Stimulated activated CD8-positive, alpha-beta memory T cell treated with anti-CD3 and anti-CD28 coated beads, Interleukin-7, amount 100 ng/mL, for 24 hours (primary cell): ENCODE measurements at places on chromosomes 7 and 10.

GRCh38 chr7:1253681-1254181 lies 21.1 kb downstream of the UNCX start:
- DNase-seq = no peak

DNA sequence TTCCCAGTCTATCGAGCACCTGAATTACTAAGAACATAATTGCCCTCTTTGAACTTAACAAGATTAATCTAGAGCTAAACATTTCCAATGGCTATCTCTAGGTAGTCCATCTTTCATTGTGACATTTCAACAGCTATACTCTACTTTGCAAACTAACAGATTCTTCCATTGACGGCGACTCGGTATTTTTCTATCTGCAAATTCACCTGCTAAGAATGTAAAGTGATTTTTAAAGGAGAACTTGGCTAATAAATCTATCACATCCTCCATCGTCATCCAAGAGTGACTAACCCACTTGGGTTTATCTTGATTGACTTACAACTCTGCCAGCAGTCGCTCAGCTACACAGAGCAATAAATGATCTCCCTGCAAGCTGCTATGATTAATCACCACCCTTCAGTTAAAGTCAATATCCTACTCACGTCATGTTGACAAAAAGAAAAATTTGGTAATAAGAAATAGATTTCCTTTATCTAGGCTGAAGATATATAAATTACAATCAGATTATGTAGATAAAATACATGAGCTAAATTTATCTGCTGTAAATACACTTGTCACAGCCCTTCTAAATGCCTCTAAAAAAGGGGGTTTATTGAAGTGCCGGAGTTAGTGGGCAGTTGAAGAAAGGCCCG lies 99.5 kb downstream of the SFMBT2 start:
- DNase-seq = no peak

- DNase-seq = no peak
These were observed 29.5 kb upstream of the ARHGAP22 start for GRCh38 chr10:48634198-48634983.

GRCh38 chr7:12234334-12234865 lies 23.3 kb downstream of the TMEM106B start:
- no peak for DNase-seq

DNA sequence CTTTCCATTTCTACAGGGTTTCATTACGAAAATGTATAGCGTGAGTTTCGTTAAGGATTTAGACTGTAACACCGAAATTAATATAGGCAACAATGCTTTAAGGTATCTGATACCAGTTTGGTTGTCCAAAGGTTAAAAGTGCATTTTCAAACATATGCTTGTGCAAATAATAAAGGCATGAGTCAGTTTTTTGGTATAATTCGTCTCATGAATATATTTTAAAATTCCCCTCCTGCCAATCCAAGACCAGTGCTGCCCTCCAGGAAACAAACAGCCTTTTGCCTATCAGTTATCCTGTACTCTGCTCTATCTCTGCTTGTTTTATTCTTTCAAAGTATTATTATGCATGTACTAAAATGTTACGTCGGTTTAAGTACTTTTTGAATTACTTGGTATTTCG lies 2.0 kb downstream of the LCOR start:
- no peak for DNase-seq

DNA sequence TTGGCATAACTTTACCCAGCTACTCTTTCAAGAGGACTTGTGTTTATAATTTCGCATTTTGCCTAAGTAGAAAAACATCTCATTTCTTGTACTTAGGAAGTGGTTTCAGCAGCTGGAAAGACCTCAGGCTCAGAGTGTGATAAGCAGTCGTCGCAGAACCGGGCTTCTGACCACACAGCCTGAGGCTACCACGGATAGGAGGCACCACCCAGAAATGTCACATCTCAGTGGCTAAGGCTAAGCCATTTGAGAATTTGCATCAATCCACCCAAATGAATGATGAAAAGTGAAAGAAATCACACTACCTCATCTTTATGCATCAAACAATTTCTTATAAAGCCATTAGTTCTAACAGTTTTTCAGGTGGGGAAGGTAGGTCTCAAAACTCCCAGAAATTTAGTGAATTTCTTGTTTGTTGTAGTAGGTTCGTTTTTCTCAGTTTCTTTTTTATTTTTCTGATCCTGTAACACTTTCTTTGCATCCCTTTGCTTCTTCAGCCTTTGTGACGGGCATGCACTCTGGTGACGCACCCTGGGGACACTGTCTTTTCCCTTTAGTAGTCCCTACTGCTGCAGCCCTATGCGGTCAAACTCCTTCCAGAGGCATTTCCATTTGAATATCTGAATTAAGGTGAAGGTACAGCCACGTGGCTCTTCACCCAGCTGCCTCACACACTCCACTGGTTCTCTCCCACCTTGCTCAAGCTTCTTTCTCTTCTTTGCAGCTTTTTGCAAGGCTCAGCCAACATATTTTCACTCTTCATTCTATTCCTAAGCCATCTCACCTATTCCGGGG lies 68.5 kb downstream of the MAP3K8 start:
- DNase-seq = no peak

- DNase-seq = no peak
These were observed 148.9 kb downstream of the PRKCQ start for GRCh38 chr10:6431186-6431585.

GRCh38 chr7:1925349-1925748 lies 255.3 kb downstream of the ELFN1 start:
- DNase-seq = no peak

DNA sequence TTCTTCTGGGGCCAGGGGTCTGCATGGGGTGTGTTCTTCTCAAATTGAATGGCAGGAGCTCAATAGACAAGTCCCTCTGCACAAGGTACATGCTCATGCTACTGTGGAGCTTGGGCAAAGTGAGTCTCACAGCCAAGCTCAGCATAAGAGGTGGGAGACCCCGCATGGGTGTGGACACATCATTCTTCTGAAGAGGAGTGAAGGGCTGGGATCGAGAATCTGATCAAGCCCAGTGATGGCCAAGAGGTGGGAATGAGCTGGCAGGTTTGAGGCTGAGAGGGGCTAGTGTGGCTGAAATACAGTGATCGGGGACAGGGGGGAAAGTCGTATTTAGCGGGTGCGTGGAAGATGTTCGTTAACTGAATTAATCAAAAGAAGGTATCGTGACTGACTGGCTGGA lies 32.6 kb downstream of the CDH23 start:
- DNase-seq = no peak

DNA sequence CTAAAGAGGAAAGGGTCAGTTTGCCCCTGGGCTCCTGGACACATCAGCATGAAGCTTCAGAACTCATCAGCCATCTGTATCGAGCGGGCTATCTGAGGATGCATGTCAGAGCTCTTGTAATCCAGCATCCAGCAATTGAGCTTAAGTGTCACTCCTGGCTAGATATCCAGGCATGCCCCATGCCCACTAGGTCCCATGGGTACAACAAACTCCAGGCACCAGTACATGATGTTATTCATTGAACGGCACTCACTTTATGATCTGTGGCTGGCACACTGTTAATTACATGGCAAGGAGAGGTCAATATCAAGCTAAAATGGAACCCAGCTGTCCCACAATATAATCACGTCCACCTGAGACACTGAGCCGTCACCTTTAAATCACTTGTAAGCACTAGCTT lies 274.2 kb downstream of the ELMO1 start:
- no peak for DNase-seq

GRCh38 chr7:159311172-159311494 lies 166.5 kb upstream of the VIPR2 start:
- no peak for DNase-seq

GRCh38 chr7:29958667-29959358 lies 30.8 kb downstream of the SCRN1 start:
- DNase-seq = no peak

GRCh38 chr10:15451137-15452094 lies 80.3 kb upstream of the FAM171A1 start:
- DNase-seq = no peak

DNA sequence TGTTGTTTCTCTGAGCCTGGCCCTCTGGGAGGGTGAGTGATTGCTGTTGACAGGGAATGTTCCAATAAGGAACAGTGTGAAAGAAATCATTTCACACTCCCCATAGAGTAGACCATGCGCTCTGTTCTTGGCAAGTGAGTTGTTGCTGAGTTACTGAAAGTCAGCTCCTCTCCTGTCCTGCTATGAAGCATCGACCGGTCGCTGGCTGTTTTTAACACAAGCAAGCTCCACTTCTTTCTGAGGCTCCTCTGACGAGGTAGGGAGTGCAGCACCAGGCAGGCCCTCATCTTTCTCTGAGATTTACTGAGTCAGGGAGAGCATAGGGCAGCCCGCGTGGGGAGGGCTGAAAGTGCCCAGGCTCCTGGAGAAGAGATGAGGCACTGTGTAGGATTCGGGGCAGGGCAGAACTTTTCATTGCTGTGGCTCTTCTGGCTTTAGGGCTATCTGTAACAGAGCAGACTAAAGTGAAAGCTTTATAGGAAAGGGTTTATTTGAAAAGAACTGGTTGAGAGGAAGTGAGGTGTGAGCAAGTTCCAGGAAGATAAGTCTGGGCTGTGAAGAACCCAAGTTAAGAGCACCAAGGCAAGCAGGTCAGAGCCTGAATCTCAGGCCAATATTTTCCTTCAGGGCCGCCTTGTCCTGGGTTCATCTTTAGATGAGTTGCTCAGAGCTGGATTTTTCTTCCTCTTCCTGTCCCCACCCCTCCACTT lies 332.2 kb downstream of the CCSER2 start:
- DNase-seq = no peak

- no peak for DNase-seq
These were observed 77.6 kb downstream of the BICC1 start for GRCh38 chr10:58590152-58590840.

- no peak for DNase-seq
These were observed 1.7 kb downstream of the SORBS1 start for GRCh38 chr10:95559471-95559870.

DNA sequence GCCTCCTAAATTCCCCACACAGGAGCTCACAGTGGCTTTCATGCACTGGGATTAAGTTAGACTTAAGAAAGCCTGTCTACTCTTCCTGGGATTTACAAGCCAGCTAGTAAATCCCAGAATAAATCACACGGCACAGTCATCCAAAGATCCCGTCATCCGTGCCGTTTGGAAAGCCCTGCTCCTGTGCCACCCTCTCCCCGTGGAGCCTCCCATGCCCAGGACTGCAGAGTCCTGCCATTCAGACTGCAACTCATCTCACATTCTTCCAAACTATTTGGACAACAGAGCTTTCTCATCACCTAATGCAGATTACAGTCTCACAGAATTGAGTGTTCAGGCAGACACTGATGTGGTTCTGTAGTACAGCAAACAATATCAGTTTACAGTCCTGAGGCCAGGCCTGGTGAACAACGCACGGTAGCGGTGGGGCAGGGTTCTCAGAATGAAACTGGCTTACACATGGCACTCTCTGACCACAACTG lies 166.5 kb downstream of the EGFR start:
- DNase-seq = no peak

DNA sequence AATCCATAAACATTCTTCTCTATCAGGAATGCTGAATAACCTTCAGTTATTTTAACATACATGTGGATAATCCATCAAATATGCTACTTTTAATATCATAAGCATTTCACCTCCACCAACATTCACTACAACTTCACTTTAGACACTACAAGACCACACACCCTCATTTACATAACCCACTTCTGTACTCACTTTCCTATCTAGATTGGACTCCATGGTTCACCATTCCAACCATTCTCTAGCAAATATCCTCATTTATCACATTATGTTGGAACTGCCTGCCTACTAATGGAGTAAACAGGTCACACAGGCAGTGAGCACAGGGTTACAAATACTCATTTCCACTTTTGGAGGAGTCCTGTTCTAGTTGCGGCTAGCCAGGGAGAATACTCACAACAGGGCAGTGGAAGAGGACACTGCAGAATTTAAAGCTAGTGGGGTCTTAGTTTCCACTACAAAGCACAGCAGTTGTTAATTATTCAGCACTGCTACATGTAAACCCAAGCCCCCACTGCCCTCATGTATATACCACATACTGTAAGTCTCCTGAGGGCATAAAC lies 18.4 kb downstream of the SNX13 start:
- DNase-seq = no peak

DNA sequence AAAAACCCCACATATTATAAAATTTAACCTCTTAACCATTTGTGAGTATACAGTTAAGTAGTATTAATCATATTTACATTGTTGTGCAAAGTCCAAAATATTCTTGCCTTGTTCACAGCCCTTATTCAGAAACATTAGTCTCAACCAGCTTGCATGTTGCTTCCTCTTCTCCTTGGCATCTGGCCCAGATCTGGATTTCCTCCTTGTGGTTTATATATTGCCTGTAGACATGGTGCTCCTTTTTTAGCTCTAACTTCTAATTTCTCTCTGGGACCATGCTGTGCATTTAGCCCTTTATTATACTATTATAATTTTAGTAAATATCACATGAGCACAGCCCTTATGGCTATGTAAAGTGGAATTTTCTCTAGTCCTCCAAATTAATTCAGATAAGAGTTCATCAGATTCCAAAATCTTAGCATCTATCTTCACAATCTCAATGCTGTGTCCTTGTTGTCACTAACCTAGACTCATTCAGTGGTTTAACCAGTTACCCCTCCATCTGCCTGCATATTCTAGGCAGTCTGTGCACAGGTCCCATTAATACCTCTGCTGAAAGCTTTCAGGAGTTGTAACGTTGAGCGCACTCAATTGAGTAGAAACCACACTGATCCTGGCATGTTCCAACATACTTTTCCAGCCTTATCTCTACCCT lies 7.9 kb downstream of the CPED1 start:
- no peak for DNase-seq

GRCh38 chr7:42745357-42746059 lies 166.4 kb downstream of the C7orf25 start:
- DNase-seq = no peak

DNA sequence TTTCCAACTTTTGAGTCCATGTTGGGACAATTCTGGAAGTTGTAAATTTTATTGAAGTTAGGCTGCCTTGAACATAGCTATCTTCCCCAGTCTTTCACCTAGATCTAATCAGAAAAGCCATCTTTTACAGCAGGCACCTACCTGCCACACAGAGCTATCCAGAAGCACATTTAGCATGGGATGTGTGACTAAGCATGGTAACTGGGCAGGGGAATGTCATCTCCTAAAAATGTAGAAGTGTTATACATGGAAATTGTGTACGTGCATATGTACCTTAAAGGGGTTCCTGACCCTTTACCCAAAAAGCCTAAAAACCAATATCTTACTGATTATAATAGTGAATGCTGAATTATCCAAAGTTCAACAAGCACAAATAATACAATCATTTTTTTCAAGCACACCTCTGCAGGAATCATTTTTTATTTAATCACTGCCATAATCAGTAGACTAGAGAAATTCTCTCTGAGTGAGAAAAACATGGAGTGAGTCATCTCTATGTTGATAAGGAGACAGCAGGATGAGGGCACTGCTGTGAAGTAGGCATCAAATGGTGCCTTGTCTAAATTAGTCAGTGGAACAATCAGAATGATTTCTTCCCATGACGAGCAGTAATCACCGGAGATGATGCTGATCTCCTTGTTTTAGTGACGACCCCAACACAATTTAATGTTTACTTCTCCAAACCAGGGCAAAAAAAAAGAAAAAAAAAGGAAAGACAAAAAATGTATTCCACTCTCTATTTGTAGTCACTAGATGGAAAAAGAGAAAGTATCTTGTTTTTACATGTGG lies 75.9 kb downstream of the SORBS1 start:
- DNase-seq = no peak
